ENCODE measurements at places on chromosomes 11 and 22. TPM values are rescaled to one million over a fixed set of nuclear protein-coding genes. Genes with fewer than 3 reads are reported as not detected.
A peak's percentile ranks its signal among the peaks of the same experiment; 100 is the strongest.

DNA sequence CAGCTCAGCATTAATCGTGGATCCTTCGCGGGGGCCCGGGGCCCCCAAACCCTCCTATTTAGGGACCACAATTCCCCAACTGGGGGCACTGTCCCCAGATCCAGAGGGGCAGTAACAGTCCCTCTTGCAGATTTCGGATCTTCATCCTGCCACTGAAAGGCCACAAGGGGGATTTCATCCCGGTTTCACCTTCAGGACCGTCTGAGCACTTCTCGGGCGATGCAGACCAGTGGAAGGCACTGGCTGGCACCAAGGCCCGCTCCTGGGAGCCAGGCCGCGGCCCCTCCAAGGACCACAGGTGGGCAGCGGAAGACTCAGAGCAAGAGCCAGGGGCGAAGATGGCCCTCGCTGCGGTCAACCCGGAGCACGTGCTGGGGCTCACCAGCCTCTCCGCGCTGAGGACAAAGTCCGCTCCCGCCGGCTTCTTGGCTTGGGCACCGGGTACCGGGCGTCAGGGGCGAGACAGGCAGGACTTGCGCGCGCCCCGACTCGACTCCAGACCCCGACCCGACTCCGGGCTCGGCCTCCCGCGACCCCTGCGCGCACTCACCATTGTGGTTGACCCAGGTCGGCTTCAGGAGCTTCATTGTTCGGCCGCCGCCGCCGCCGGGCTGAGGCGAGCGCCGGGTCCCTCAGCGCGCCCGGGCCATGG lies 517 bp downstream of the HIRA start:
- DNase-seq, result peak; percentile 73
- H3K36me3 ChIP-seq, result peaks cover 9% of the 10 kb centered on the region
- no peaks in the 10 kb centered on the region for H3K27me3 ChIP-seq
- H3K27ac ChIP-seq, result peak overlapping the region; percentile 84

Gene RFPL2
- 0.43 TPM for total RNA-seq

DNA sequence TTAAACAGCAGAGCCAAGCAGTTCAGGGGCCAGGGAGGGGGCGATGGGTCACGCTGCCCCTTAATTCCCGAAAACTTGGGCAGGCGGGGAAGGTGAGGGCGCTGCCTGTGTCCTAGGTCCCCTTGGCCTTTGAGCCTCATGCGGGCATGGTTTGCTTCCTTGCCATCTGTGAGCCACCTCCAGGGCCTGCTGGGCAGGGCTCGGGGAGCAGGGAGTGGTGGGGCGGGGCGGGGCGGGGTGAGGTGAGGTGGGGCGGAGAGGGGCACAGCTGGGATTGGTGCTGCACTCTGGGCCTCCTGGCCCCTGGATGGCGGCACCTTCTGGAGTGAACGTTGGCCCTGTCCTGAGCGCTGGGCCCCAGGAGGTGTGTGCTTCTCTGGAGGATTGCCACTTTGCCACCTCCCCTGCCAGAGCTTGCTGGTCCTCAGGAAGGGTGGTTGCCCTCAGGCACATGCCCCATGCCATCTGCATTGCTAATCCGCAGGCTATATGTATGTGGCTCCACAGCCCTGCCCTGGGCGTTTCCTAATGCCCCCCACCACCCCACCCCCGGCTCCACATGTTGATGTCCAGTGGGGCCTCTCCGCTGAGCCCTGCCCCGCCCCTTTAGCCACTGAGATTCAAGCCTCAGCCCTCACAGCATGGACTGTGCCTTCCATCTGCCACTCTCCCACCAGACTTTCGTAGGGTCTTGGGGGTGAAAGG lies 352.5 kb downstream of the TBC1D22A start:
- no peak overlapping the region for H3K4me3 ChIP-seq
- no peaks in the 10 kb centered on the region for H3K27me3 ChIP-seq
- H3K4me1 ChIP-seq, result peaks cover 14% of the 10 kb centered on the region
- peaks cover 4% of the 10 kb centered on the region for H3K36me3 ChIP-seq

DNA sequence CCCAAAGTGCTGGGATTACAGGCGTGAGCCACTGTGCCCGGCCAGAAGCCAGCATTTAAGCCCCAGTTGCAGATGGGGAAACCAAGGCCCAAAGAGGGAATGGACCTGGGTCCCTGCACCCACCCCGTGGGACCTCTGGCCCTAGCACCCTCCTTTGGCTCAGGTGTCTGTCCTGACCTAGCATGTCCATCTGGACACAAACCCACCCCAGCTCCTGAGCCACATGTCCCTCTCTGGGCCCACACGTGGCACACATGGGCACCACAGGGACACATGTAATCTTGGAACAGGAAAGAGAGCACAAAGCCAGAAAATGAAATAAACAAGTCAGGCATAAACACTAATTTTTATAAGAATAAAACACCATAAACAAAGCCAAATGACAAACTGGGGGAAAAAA lies 9.6 kb downstream of the GGT5 start:
- no peak for DNase-seq
- H3K36me3 ChIP-seq, result no peaks in the 10 kb centered on the region
- no peak overlapping the region for H3K27ac ChIP-seq
- H3K4me3 ChIP-seq, result no peak overlapping the region
- H3K4me1 ChIP-seq, result peaks cover 4% of the 10 kb centered on the region
- H3K27me3 ChIP-seq, result no peaks in the 10 kb centered on the region

Gene IFITM1
- total RNA-seq, result 34.1 TPM

DNA sequence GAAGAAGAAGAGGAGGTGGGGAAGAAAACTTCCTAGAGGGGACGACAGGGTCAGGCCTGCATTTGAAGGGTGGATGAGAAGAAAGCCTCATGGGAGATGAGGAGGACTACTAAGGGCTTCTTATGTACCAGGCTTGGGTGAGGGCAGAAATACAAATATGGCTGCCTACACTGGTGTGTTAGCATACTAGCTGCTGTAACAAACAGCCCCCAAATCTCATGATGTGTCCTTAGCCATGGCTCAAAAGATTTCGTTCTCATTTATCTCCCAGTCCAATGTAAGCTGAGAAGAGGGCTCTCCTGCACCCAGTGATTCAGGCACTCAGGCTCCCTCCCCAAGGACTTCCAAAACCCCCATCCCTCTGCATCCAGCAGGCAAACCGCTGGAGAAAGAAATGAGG lies 11.6 kb upstream of the MB start:
- no peak overlapping the region for H3K4me3 ChIP-seq
- peak overlapping the region; percentile 77 for H3K27ac ChIP-seq
- DNase-seq, result no peak
- peaks cover 4% of the 10 kb centered on the region for H3K36me3 ChIP-seq

Gene SLC6A5
- not detected for total RNA-seq

GRCh38 chr11:134040386-134041302 lies 28.2 kb upstream of the JAM3 start:
- peaks cover 40% of the 10 kb centered on the region for H3K4me1 ChIP-seq
- no peak overlapping the region for H3K4me3 ChIP-seq

DNA sequence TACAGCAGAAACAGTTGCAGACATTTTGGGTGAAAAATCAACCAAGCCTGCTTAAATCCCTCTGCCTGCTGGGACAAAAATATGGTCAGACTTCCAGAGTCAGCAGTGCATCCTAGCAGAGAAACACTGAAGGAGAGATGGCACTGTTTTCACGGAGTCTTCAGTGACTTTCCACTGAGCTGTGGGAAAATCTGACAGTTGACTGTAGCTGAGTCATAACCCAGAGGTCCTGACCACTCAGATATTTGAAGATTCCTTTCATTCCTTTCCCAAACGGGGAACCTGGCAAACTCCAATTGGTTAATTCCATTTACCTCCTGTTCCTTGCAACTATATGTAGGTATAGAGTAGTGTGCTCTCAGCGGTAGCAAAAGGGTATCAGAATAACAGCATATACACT lies 20.9 kb upstream of the UPB1 start:
- no peaks in the 10 kb centered on the region for H3K4me1 ChIP-seq
- no peak for DNase-seq
- H3K36me3 ChIP-seq, result no peaks in the 10 kb centered on the region
- H3K27me3 ChIP-seq, result no peaks in the 10 kb centered on the region
- no peak overlapping the region for H3K27ac ChIP-seq
- no peak overlapping the region for H3K4me3 ChIP-seq

- H3K4me1 ChIP-seq, result no peaks in the 10 kb centered on the region
- no peak overlapping the region for H3K27ac ChIP-seq
- H3K27me3 ChIP-seq, result no peaks in the 10 kb centered on the region
- no peak overlapping the region for H3K4me3 ChIP-seq
- H3K36me3 ChIP-seq, result peaks cover 8% of the 10 kb centered on the region
These were observed 62.1 kb upstream of the B3GNT6 start for GRCh38 chr11:76972051-76972450.

- no peak overlapping the region for H3K27ac ChIP-seq
- peak overlapping the region; percentile 35 for H3K4me3 ChIP-seq
- no peaks in the 10 kb centered on the region for H3K27me3 ChIP-seq
- H3K36me3 ChIP-seq, result peaks cover 20% of the 10 kb centered on the region
These were observed 55.6 kb downstream of the TCF20 start for GRCh38 chr22:42214633-42215415.

Gene NXPE4
- not detected for total RNA-seq

DNA sequence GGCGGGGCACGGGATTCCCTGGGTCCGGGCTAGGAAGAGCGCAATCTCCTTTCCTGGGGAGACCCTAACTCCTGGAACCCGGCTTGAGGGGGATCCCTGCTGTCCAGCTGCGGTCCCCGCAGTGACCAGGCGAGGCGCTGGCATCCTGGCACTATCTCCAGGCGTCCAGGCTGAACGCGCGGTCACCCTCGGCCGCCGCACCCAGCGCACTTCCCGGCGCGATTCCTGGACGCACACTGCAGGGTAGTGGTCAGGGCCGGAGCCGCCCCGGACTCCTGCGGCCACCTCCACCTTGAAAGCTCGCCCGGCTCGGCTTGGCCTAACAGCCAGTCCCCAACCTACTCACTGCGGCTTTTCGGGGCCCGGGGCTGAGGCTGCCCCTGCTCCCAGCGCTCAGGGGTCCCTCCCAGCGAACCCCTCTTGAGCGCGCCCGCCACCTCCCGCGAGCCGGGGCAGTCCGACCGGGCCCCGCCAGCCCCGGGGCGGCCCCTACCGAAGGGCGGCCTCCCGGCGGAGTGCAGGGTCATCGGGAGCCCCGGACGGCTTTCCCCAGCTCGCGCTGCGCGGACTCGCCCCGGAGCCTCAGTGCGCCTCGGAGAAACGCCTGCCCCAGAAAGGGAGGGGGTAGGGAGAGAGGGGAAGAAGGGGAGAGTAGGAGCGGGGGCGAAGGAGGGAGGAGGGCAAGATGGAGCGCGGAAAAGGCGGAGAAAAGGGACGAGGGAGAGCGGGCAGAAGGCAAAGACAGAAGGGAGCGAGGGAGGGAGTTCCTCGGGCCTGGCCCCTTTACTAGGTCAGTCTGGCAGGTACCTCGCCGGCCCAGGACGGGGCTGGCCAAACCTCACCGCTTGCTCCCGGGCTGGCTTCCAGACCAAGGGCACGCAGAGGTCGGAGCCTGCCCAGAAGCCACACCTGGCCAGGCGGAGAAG lies 1.0 kb downstream of the POU2AF3 start:
- no peak overlapping the region for H3K27ac ChIP-seq
- peaks cover 22% of the 10 kb centered on the region for H3K27me3 ChIP-seq
- H3K4me3 ChIP-seq, result peak overlapping the region; percentile 81

Gene GSTT2
- not detected for total RNA-seq

GRCh38 chr11:69233744-69234570 lies 60.0 kb upstream of the MYEOV start:
- H3K27me3 ChIP-seq, result peaks cover 11% of the 10 kb centered on the region
- H3K4me3 ChIP-seq, result no peak overlapping the region
- H3K36me3 ChIP-seq, result no peaks in the 10 kb centered on the region
- peak; percentile 57 for DNase-seq

Gene OR52N4
- total RNA-seq, result not detected

DNA sequence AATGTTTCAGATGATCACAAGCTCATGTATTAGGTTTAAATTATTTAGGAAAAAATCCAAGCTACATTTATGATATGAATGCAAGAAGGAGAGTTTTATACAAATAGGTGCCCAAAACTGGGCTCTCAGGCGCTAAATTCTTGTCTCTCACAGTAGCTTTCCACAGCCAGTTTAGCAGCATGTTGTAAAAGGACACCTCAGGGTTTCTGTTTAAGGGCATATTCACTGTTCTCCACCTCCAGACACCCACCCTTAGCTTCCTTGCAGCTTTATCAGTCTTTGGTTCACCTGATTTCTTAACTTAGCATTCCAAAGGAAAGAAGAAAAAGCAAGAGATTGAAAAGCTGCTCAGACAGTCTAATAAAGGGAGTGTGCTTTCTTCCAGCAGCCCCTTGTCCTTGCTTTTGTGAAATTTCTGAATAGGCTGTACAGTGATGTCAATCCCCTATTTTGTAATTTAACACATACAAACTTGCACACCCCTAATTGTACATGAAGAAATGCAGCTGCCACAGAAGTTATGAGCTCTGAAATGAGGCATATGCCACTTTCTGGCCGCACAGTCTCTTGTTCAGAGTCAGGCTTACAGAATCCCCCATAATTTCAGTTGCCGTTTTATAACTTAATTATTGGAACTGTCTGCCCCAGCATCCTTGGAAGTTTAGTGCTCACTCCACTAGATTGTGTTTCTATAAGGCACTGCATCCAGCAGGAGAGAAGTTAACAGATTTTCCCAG lies 262.1 kb downstream of the DDX10 start:
- no peaks in the 10 kb centered on the region for H3K27me3 ChIP-seq
- peaks cover 3% of the 10 kb centered on the region for H3K36me3 ChIP-seq
- H3K27ac ChIP-seq, result no peak overlapping the region
- H3K4me3 ChIP-seq, result no peak overlapping the region

GRCh38 chr22:42963231-42963595 lies 51.7 kb downstream of the PACSIN2 start:
- DNase-seq, result no peak
- peak overlapping the region; percentile 90 for H3K27ac ChIP-seq
- H3K27me3 ChIP-seq, result no peaks in the 10 kb centered on the region
- peaks cover 68% of the 10 kb centered on the region for H3K4me1 ChIP-seq
- H3K4me3 ChIP-seq, result peak overlapping the region; percentile 50

DNA sequence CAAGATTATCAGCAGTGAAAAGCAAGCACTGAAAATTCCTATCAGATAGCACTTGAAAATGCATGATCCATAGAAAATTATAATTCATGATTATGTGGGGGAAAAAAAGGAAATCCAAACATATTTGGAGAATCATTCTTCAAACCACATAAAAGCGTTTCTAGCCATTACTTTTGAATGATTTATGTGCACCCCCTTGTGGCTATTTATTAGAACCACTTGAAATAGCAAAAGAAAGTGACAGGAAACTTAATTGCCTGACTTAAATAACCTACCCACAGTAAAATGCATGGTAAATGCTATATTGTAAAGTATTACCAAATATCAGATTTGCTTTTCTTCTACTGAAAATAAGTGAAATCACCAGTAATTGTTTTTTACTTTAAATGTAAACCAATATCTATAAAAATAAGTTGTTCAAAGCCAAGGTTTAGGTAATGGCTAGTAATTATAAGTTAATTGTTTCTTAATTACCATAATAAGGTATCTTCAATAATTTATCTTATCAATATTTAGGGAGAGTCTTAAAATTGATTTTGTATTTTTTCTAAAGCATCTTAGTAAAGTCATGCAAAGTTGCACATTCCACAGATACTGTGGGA lies 168.5 kb downstream of the ARHGAP42 start:
- H3K27me3 ChIP-seq, result peaks cover 11% of the 10 kb centered on the region
- no peak overlapping the region for H3K4me3 ChIP-seq
- no peaks in the 10 kb centered on the region for H3K36me3 ChIP-seq
- no peak for DNase-seq
- no peak overlapping the region for H3K27ac ChIP-seq

- H3K27ac ChIP-seq, result no peak within 1 kb of the TSS
- peaks cover 10% of the 10 kb centered on the region for H3K4me1 ChIP-seq
- no peak for DNase-seq
- no peak within 1 kb of the TSS for H3K4me3 ChIP-seq
These were observed at the start of gene TH for GRCh38 chr11:2171591-2172003. Gene TH, minus strand, starts transcription at chr11:2171815. Its CDS starts 29 bp downstream, at chr11:2171786.

Data from type B pancreatic cell (in vitro differentiated cells).